Non-pigmented ciliary epithelial cell (primary cell): ENCODE measurements at places on chromosomes 12 and 14.

DNA sequence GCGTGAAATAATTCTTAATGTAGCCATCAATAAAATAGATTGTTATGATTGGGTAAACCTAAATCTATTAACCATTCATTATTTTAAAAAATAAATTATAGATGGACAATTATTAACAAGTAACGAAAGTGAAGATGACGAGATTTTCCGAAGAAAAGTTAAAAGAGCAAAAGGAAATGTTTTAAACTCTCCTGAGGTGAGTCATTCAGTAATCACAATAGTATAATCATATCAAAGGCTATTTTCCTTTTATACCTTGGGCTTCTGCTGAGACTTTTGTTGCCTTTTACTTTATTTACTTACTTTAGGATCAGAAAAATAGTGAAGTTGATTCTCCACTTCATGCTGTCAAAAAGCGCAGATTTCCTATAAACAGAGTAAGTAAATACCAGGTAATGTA lies 45.6 kb downstream of the FANCM start:
- no peak for DNase-seq

DNA sequence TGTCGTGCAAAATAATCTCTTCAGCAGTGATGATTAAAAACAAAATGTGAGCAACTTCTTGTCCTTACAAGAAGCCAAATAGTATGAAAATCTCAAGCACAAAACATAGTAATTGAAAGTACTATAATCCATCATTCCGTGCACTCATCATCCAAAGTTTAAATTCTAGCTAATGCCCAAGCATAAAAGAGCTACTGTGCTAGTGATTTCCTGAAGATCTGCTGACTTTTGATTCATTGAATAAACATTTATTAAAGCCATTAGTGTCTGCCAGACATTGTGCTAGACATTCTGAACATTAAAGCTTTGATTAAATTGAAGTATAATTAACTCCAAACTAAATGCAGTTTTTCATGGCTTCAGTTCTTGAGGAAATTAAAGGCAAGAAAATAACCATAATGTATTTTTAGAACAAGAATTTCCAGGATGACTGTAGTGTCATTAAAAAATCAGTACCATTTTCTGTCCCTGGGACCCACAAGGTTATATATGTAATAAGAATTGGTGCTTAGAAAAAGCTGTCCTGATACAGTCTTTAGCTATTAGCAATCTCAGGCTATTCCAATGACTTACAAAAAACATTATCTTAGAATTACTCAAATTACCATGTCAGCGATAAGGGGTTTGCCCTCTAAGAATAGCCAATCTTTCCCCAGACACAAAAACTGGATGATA lies 71.7 kb downstream of the CMAS start:
- no peak for DNase-seq

- DNase-seq: peak; percentile 27
Measured at GRCh38 chr12:74689071-74689655, 151.5 kb downstream of the ATXN7L3B start.

GRCh38 chr14:93982230-93983007 lies 6.0 kb upstream of the ASB2 start:
- no peak for DNase-seq

DNA sequence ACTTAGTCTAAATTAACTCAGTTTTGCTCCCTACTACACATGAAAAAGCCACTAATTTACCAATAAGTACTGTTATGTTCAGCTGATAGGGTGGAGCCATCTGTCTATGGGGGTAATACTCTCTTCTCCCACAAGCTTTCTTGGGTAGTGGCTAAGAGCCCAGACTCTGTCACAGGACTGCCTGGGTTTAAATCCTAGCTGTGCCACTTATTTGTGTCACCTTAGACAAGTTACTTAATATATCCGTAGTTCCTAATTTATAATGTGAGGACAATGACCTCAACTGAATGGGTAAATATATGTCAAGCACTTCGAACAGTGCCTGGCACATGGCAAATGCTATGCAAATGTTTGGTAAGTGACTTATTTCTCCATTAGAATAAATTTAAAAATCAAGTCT lies 185.6 kb downstream of the DACT1 start:
- DNase-seq: no peak

- DNase-seq: no peak
Measured at GRCh38 chr12:79057540-79057939, 193.0 kb downstream of the SYT1 start.

- DNase-seq: peak; percentile 43
Measured at GRCh38 chr12:30996255-30996654, 69.7 kb downstream of the TSPAN11 start.

- no peak for DNase-seq
Measured at GRCh38 chr12:14279845-14280244, 85.6 kb upstream of the ATF7IP start.

DNA sequence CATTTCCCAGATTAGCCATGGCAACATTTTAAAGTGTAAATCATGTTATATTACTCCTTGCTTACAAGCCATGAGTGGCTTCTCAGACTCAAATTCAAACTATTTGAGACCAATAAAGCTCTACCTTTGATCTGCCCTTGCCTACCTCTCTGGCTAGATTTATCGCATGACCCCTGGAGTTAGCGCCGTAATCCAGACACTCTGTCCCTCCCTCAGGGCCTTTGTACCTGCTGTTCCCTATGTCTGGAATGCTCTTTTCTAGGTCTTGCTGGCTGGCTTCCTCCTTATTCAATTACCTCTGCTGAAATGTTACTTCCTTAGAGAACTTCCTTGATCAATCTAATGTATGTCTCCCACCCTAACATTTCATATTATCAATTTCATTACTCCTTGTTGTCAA lies 16.3 kb downstream of the SIX4 start:
- no peak for DNase-seq

GRCh38 chr14:34007902-34008301 lies 57.0 kb upstream of the EGLN3 start:
- no peak for DNase-seq

- DNase-seq: peak; percentile 10
Measured at GRCh38 chr14:35480119-35480769, 53.7 kb upstream of the INSM2 start.

DNA sequence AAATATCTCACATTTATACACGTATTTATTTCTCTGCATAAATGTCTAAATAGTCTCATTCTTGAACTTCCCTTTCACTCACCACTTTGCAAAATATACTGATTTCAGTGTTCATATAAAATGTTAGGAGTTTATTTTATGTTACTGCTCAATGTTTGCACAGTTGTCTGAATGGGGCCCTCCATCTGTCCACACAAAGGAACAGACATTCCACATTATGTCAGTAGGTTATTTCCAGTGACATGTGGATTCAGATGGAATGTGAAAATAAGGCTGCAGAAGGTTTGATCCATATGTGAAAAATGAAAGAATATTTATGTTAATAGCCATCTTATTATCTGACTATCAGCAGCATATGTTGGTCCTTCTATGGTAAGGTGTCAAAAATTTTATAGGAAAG lies 994.4 kb upstream of the SEL1L start:
- DNase-seq: no peak

DNA sequence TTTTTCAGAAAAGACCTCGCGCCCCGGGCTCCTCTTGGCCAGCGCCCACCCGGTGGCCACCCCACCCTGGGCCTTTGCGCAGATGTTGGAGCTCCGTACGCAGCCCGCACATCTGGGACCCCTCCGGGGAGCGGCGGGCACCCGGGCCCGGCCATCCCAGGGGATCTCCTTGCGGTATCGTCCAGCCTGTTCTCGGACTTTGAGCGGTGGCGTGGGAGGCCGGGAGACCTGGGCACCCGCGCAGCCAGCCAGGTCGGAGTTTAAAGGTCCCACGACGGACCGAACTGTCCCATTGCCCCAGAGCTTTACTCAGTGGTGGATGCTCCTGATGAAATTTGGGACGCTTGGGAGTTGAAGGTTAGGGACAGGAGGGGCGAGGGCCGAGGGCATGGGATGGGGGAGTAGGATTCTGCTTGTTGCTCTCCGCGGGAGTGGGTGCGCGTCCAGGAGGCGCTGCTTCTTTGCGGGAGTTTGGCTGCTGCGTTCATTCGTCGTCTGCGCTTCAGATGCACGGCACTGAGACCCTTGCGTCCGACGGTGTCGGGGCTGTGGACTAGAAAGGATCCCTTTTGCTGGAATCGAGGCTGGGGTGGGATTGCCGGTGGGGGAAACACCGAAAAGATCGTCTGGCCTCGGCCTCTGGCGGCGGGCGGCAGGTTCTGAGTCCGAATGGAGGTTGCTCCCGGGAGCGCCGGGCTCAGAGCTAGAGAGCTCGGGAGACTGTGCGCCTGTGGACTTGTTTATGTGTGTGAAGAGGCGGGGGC lies 1.4 kb downstream of the NTF3 start:
- no peak for DNase-seq

DNA sequence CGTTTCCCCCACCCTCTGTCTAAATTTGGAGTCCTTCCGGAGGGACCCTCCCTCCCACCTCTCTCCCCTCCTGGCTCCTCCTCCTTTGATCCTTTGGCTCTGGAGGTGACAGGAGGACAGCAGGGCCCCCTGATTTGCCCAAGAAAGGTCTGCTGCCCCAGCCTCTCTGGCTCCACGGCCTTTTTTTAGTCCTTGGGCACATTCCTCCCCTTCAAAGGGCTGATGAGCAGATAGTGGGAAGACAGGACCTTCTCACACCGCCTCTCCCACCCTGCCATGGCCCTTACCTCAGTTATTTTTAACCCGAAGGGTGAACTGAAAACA lies 196 bp upstream of the MYH6 start:
- no peak for DNase-seq

GRCh38 chr12:120314220-120314619 lies 12.1 kb downstream of the SIRT4 start:
- DNase-seq: no peak

- DNase-seq: no peak
Measured at GRCh38 chr12:66751432-66752113, 72.7 kb upstream of the GRIP1 start.

- no peak for DNase-seq
Measured at GRCh38 chr12:25084816-25085215, 110.1 kb downstream of the DNAI7 start.

GRCh38 chr12:45582536-45582935 lies 147.0 kb upstream of the ARID2 start:
- no peak for DNase-seq

- no peak for DNase-seq
Measured at GRCh38 chr12:32692358-32692757, 13.3 kb downstream of the DNM1L start.

DNA sequence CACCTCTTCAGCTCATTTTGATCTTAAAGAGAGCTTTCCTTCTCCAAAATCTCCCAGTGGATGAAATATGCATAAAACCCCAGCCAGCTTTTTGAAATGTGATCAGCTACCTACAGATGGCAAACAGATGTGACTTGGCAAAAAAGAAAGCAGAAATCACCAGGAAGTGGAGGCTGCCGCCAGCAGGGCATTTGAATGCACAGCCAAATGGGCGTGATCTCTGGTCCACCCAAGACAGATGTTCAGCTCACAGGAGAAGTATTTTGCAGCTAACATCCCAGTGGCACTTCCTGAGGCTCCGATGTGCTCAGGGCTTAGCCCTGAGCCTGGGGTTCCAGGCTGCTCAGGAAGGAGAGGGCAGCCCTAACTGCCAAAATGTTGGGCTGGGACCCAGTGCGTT lies 78.3 kb downstream of the LGMN start:
- DNase-seq: no peak

DNA sequence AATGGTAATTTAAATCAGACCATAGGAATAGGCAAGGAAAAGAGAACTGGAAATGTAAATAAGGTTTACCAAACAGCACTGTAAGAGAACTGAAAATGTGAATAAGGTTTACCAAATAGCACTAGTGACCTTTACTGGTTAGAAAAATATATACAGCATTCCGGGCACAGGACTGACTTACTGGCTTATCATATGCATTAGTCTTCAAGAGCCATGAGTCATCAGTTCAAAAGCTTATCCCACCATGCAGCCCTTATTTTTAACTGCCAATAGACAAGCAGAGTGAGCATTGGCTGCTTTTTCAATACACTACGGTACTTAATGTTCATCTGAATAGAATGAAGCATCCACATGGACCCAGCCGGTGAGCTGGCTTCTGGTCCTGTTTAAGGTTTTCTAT lies 13.0 kb upstream of the NELL2 start:
- DNase-seq: peak; percentile 9

DNA sequence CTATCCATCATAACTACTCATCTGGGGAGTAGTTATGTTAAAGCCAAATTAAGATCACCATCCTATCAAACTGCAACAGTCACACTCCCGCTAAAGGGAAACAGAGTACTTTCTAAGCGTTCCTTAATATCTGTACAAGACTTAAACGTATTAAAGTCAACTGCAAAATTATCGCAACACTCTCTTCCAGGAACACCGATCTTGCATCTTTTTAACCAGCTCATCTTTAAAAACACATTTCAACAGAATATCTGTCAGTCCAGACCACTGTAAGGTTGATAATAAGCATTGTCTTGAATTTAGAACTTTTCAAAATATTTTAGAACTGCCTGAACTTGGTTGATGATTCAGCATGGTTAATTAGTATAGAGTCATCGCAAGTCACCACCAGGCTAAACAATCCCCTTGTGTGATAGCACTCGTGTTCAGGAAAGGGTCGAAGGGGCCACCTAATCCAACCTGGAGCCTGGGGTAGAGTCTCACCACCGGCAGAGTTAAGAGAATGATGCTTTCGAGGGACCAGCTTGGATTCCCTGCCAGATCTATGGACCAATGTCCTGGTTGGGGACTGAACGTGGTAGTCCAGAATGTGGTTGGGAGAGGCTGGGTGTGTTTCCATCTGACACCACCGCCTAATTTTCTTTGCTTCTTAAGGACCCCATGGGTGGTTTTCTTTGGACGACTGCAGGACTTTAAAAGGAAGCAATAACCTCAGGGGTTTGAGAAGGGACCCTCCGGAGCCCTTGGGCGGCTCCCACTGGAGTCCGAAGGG lies 890 bp downstream of the SPTLC2 start:
- no peak for DNase-seq

DNA sequence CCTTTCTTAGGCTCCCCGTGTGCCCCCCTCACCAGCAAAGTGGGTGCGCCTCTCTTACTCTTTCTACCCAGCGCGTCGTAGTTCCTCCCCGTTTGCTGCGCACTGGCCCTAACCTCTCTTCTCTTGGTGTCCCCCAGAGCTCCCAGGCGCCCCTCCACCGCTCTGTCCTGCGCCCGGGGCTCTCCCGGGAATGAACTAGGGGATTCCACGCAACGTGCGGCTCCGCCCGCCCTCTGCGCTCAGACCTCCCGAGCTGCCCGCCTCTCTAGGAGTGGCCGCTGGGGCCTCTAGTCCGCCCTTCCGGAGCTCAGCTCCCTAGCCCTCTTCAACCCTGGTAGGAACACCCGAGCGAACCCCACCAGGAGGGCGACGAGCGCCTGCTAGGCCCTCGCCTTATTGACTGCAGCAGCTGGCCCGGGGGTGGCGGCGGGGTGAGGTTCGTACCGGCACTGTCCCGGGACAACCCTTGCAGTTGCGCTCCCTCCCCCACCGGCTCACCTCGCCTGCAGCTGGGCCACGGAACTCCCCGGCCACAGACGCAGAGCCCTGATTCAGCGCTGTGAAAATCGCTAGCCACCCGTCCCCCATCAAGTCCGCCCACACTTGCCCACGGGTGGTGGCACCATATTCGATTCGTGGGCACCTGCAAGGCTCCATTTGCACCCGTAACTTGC lies 1.3 kb downstream of the TMEM233 start:
- DNase-seq: no peak

DNA sequence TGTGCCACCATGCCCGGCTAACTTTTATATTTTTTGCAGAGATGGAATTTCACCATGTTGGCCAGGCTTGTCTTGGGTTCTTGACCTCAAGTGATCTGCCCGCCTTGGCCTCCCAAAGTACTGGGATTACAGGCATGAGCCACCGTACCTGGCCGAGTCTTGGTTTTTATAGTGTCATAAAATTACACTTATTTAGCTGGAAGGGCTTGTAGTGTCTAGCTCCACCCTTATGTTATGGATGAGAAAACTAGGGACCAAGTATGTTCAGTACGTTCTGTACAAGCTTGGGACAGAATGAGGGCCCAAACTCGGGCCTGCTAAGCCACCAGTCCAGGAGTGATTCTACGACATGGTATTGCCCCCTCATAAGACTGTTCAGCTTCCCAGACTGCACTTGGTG lies 35.1 kb downstream of the SYNE2 start:
- DNase-seq: no peak
